ENCODE measurements at places on chromosomes 16 and 17. TPM values are rescaled to one million over a fixed set of nuclear protein-coding genes. Genes with fewer than 3 reads are reported as not detected.
A peak's percentile ranks its signal among the peaks of the same experiment; 100 is the strongest.

- peaks cover 3% of the 10 kb centered on the region for H3K36me3 ChIP-seq
- H3K27me3 ChIP-seq, result no peaks in the 10 kb centered on the region
- H3K27ac ChIP-seq, result no peak overlapping the region
- no peak for DNase-seq
- no peaks in the 10 kb centered on the region for H3K4me1 ChIP-seq
Observed at GRCh38 chr16:75224306-75225082, 5.7 kb downstream of the CTRB1 start.

The NKD1 gene
- 7.0 TPM for total RNA-seq

GRCh38 chr16:83806731-83807130 lies 1.0 kb upstream of the HSBP1 start:
- no peak for DNase-seq
- peaks cover 3% of the 10 kb centered on the region for H3K4me1 ChIP-seq
- no peaks in the 10 kb centered on the region for H3K36me3 ChIP-seq
- H3K27ac ChIP-seq, result no peak overlapping the region

DNA sequence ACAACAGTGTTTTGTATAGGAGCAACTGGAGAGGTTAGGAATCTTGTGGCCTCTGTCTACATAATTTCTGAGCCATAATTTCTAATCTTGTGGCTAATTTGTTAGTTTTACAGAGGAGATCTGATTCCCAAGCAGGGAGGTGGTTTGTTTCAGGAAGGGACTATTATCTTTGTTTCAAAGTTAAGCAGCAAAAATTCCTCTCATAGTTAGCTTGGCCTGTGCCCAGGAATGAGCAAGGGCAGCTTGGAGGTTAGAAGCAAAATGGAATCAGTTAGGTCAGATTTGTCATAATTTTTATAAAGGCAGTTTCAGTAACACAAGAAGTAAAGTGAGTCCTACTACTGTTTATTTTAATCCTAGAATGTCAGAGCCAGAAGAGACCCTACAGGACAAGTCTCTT lies 2.0 kb upstream of the RDM1 start:
- no peaks in the 10 kb centered on the region for H3K4me1 ChIP-seq
- H3K4me3 ChIP-seq, result no peak overlapping the region
- no peak overlapping the region for H3K27ac ChIP-seq
- no peak for DNase-seq
- H3K27me3 ChIP-seq, result no peaks in the 10 kb centered on the region

GRCh38 chr16:69386596-69386995 lies 789 bp upstream of the TERF2 start:
- H3K36me3 ChIP-seq, result no peaks in the 10 kb centered on the region
- peak overlapping the region; percentile 89 for H3K27ac ChIP-seq

DNA sequence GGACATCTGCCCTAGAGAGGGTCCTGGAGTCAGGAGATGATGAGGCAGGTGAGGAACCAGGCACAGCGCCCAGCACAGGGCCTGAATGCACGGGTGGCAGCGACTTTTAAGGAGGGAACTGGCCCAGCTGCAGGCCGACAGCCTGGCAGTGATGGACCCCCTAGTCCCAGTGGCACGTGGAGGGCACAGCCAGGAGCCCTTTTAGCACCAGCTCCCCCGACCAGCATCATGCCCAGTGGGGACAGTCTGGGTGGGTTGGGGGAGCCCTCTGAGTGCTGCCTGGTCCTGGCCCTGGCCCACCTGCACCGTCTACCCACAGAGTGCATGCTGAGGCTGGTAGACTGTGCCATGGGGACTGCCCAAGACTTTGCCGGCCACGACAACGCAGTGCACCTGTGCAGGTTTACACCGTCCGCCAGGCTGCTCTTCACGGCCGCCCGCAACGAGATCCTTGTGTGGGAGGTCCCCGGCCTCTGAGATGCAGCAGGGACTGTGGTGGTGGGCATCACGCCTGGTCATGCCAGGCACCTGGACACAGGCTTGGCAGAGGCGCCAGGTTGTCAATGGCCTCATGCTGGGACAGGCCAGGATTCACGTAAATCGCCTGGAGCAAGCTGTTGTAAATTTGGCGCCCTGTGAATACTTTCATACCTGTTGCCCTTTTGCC lies 686 bp upstream of the RHOT2 start:
- peaks cover 23% of the 10 kb centered on the region for H3K36me3 ChIP-seq
- no peak overlapping the region for H3K4me3 ChIP-seq
- H3K4me1 ChIP-seq, result peaks cover 7% of the 10 kb centered on the region

- no peak for DNase-seq
- no peak overlapping the region for H3K27ac ChIP-seq
- peaks cover 6% of the 10 kb centered on the region for H3K27me3 ChIP-seq
Observed at GRCh38 chr16:51442141-51442870, 291.2 kb upstream of the SALL1 start.

The MMP2 gene
- 175 TPM for total RNA-seq

GRCh38 chr16:31143011-31143693 lies 6.7 kb downstream of the PRSS36 start:
- no peaks in the 10 kb centered on the region for H3K27me3 ChIP-seq
- no peaks in the 10 kb centered on the region for H3K36me3 ChIP-seq
- peak overlapping the region; percentile 80 for H3K27ac ChIP-seq
- H3K4me1 ChIP-seq, result peaks cover 7% of the 10 kb centered on the region
- peak overlapping the region; percentile 30 for H3K4me3 ChIP-seq

DNA sequence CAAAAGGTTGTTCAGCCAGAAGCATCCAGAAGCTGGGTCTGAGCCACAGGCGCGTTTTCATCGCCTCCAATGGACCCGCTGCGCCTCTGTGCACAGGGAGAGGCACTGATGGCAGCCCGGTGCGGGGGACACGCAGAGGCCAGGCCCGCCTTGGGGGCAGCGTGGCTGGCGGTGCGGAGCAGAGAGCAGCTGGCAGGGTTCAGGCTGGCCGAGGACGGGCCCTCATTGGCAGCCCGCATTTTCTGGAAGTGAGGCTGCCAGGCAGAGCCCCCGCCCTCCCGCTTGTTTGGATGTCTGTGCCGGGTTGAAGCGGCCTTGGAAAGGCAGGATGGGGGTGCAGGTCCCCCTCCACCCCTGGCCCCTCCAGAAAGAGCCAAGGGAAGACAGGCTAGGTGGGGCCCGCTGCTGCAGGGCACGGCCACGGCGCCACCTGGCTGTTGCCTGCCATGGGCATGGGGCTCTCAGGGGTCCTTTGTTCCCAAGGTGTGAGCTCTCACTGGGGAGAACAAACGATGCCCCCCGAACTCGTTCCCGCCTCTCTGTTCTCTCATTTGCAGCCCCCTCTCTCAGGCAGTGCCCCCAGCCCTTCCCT lies 18.8 kb downstream of the GSE1 start:
- no peak overlapping the region for H3K4me3 ChIP-seq
- peaks cover 10% of the 10 kb centered on the region for H3K4me1 ChIP-seq
- H3K27me3 ChIP-seq, result no peaks in the 10 kb centered on the region
- H3K27ac ChIP-seq, result no peak overlapping the region
- H3K36me3 ChIP-seq, result no peaks in the 10 kb centered on the region

GRCh38 chr16:3846595-3847091 lies 33.9 kb downstream of the CREBBP start:
- no peak overlapping the region for H3K4me3 ChIP-seq
- DNase-seq, result no peak
- H3K36me3 ChIP-seq, result no peaks in the 10 kb centered on the region
- H3K27me3 ChIP-seq, result no peaks in the 10 kb centered on the region
- H3K27ac ChIP-seq, result no peak overlapping the region

GRCh38 chr17:69485901-69486643 lies 71.6 kb downstream of the MAP2K6 start:
- no peak overlapping the region for H3K4me3 ChIP-seq
- no peaks in the 10 kb centered on the region for H3K27me3 ChIP-seq
- H3K27ac ChIP-seq, result no peak overlapping the region
- DNase-seq, result no peak

- DNase-seq, result no peak
- H3K27me3 ChIP-seq, result peaks cover 2% of the 10 kb centered on the region
- H3K4me1 ChIP-seq, result no peaks in the 10 kb centered on the region
- H3K4me3 ChIP-seq, result no peak overlapping the region
Observed at GRCh38 chr16:49337814-49338350, 35.7 kb upstream of the C16orf78 start.

DNA sequence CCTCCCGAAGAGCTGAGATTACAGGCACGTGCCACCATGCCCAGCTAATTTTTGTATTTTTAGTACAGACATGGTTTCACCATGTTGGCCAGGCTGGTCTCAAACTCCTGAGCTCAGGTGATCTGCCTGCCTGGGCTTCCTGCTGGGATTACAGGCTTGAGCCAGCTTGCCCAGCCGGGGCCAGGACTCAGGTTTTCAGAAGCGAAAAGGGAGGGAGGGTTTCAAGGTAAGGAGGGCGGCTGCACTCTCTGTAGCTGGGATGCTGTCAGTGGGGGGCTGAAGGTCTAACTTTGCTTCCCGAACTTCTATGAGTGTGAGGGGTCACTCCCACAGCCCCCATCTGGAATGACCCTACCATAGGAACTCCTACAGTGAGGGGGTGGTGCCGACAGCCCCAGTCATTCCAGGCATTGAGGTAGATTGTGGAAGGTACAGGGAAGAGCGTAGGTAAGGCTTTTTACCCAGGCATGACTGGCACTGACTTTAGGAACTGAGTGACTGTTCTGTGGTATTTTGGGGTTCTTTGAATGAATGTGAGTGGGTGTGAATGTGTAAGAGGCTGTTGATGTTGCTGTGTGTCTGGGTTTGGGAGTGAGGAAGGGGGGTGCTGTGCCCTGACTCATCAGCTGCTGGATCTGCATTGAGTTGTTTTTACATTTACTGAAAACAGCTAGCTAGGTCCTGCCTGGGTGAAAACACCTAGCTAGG lies 3.8 kb upstream of the C1QL1 start:
- no peak for DNase-seq
- H3K27me3 ChIP-seq, result peaks cover 2% of the 10 kb centered on the region
- H3K4me3 ChIP-seq, result no peak overlapping the region
- no peaks in the 10 kb centered on the region for H3K4me1 ChIP-seq

DNA sequence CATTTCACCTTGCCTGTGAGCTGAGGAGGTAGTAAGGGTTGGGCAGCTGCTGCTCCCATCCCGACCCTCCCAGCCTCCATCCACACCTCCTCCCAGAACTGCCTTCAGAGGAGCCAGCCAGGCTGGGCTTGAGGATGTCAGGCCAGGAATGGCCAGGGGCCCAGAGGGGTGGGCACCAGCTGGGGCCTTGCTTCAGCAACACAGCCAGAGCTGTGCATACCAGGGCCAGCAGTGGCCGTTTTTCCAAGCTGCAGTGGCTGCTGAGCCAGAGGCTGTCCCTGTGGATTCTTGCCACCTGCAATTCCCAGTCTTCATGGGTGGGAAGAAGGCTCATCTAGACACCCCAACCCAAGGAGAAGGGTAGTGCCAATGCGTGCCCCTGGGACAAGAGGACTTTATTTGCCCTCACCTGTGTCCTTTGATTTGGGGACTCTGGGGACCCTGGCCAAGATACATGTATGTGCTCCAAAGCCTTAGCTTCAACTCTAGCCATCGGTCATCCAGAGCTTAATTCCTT lies 153.4 kb upstream of the SDK2 start:
- H3K27me3 ChIP-seq, result peaks cover 7% of the 10 kb centered on the region
- H3K36me3 ChIP-seq, result no peaks in the 10 kb centered on the region
- no peaks in the 10 kb centered on the region for H3K4me1 ChIP-seq

The TLCD3A gene
- 8.1 TPM for total RNA-seq

The NUDT16L1 gene
- total RNA-seq, result 75.3 TPM

- no peaks in the 10 kb centered on the region for H3K36me3 ChIP-seq
- peak overlapping the region; percentile 19 for H3K27ac ChIP-seq
- H3K4me3 ChIP-seq, result no peak overlapping the region
- H3K4me1 ChIP-seq, result peaks cover 4% of the 10 kb centered on the region
- DNase-seq, result peak; percentile 31
Observed at GRCh38 chr16:29765167-29766032, 12.7 kb upstream of the ZG16 start.

DNA sequence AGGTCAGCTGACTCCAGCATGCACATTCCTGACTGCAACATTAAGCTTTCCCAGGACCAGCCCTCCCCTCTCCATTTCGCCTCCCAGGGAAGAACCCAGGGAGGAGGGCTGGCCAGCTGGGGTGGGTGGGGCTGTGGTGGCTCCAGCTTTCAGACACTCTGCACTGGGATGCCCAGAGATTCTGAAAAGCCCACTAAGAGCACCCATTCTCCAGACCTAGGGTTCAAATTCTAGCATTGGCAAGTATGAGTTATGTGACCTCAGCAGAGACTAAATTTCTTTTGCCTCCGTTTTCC lies 7.8 kb downstream of the DLX3 start:
- no peak for DNase-seq
- H3K27me3 ChIP-seq, result no peaks in the 10 kb centered on the region
- no peaks in the 10 kb centered on the region for H3K36me3 ChIP-seq
- H3K27ac ChIP-seq, result no peak overlapping the region
- H3K4me3 ChIP-seq, result no peak overlapping the region

The HSD17B1 gene
- total RNA-seq, result 4.1 TPM

DNA sequence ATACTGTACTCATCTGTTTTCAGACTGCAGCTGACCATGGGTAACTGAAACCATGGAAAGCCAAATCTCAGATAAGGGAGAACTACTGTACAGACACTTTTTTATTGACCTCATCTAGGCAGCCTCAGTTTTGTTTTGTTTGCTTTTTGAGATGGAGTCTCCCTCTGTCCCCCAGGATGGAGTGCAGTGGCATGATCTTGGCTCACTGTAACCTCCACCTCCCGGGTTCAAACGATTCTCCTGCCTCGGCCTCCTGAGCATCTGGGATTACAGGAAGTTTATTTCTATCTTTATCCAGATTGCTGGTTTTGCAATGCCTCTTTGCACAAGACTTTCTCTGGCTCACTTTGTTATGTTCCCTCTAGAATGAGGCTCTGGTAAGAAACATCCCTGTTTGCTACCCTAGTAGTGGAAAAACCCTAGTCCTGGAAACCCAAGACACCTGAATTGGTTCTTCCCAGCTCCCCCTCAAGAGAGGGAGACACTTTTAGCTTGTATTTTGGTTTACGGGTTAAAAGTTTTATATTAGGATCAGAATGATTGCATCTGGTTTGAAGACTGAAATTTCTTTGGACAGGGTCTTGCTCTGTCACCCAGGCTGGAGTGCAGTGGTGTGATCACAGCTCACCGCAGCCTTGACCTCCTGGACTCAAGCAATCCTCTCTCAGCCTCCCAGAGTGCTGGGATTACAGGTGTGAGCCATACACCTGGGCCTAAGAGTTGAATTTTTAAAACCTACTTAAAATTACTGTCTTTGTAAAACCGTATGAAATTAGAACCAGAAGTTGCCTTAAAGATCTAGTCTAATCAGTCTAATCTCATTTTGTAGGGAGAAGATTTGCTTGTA lies 38.9 kb downstream of the ZNF207 start:
- no peaks in the 10 kb centered on the region for H3K4me1 ChIP-seq
- H3K36me3 ChIP-seq, result no peaks in the 10 kb centered on the region
- no peaks in the 10 kb centered on the region for H3K27me3 ChIP-seq
- no peak overlapping the region for H3K4me3 ChIP-seq
